ENCODE measurements at places on chromosomes 11 and 22.

DNA sequence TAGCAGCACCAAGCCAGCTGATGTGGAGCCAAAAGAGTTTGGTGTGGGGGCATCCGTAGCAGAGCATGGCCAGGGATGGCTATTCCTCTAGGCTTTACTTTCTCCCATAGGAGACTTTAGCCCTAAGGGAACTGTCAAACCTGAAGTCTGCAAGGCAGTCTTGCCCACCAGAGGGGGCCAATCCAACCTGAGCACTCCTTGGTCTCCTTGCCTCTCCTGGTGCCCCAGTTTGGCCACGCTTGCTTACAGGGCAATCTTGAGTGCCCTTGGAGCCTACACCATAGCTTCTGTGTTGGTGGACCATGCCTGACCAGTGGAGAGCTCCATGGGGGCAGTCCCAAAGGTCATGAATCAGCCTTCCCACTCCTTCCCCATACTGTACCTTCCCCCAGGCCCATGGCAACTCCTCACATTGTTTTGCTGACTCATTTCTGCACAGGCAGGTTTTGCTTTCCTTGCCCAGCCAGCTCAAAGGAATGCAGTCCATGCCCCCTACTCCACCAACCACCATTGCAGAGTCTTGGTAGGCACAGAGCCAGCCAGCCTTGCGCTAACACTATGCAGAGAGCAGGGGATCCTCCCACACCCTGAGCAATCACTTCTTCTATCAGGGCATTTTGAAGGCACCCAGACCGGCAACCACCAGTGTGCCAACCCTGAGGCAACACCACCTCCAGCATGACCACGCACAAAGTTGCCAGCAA, 1421.2 kb upstream of the RAG2 start:
- DNase-seq, result no peak

GRCh38 chr22:47624252-47625012, 862.0 kb downstream of the TBC1D22A start:
- DNase-seq, result no peak

DNA sequence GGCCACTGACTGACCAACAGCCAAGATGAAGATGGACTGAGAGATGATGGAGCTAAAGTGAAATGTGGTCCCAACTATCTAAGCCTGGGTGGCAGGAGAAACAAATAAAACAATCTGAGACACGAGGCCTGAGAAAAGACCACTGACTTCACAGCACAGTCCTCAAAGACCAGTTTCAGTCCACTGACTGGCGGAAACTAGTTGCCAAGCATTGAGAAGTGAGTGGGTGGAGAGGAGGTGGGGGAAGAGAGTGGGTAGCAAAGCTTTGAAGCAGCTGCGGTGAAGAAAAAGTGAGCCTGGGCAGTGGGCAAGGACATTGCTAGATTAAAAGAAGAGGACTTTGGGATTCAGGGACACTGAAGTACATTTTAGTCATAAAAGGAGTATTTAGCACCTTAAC, 1.9 kb downstream of the MS4A1 start:
- no peak for DNase-seq

GRCh38 chr22:23523713-23524112, 56.4 kb downstream of the IGLL1 start:
- no peak for DNase-seq

GRCh38 chr11:119107538-119108145, 498 bp downstream of the C2CD2L start:
- DNase-seq, result no peak

- DNase-seq, result no peak
Observed at GRCh38 chr11:82559609-82560008, 174.1 kb downstream of the FAM181B start.
